Kidney capillary endothelial cell (primary cell): ENCODE measurements at places on chromosomes 12 and 14.

DNA sequence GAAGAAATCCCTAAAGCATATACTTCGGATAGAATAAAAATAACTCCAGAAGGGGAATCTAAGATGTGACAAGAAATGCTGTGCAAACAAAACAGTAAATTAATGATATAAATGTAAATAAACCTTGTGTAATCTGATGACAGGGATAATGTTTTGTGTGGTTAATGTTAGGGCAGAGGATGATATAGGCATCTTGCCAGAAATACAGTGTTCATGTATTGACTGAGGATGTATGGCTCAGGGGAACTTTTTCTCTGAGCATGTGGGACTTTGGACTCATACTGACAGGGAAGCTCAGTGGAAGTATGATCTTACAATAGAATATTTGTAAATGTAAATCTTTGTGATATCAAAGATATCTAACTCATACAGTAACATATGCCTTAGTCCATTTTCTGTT, 420.2 kb downstream of the TMTC2 start:
- no peak for DNase-seq

GRCh38 chr14:67620217-67620785, 581 bp downstream of the ARG2 start:
- DNase-seq: no peak

- no peak for DNase-seq
Observed at GRCh38 chr14:20498622-20499021, 6.7 kb upstream of the RNASE10 start.

DNA sequence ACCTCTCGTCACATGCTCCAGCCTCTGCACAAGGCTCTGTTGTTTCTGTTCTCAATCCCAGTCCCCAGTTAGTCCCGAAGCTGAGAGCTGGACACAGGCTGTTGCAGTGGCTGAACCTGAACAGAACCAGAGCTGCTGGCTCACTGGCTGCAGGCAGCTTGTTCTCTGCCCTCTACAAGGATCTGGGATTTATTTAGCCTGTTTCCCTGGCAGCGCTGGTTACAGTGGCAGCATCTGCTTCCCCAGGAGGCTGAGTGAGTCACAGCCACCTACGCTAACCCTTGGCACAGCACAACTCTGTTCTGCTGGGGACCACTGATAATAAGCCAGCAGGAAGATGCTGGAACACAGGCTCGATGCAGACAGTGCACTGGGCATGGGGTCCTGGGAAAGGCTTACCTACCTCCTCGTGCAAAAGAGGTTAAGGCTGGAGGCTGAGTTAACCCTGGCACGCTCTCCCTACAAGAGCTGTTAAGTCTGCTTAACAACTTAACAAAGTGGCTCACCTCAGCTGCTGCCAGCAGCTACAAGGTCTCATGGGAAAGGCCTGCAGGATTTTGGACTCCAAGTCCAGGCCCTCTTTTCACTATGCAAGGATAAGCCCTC, 299.6 kb downstream of the PCNX1 start:
- peak; percentile 35 for DNase-seq

GRCh38 chr14:59997449-59997848, 77.5 kb downstream of the LRRC9 start:
- DNase-seq: no peak

GRCh38 chr12:75533239-75533638, 21.8 kb upstream of the KRR1 start:
- DNase-seq: no peak

GRCh38 chr12:25322351-25322750, 71.6 kb upstream of the KRAS start:
- no peak for DNase-seq
